Ascending aorta (tissue), 2 donors: ENCODE measurements at places on chromosomes 7 and 10. TPM values are rescaled to one million over a fixed set of nuclear protein-coding genes. Genes with fewer than 3 reads are reported as not detected.

The LRIT1 gene
- total RNA-seq: not detected

The STX1A gene
- 13.1 TPM for total RNA-seq

The PRF1 gene
- total RNA-seq: 6.2 TPM

The RBP3 gene
- not detected for total RNA-seq

The TFEC gene
- total RNA-seq: 1.3 TPM

The SPDYE6 gene
- not detected for total RNA-seq

The SSC4D gene
- total RNA-seq: not detected

DNA sequence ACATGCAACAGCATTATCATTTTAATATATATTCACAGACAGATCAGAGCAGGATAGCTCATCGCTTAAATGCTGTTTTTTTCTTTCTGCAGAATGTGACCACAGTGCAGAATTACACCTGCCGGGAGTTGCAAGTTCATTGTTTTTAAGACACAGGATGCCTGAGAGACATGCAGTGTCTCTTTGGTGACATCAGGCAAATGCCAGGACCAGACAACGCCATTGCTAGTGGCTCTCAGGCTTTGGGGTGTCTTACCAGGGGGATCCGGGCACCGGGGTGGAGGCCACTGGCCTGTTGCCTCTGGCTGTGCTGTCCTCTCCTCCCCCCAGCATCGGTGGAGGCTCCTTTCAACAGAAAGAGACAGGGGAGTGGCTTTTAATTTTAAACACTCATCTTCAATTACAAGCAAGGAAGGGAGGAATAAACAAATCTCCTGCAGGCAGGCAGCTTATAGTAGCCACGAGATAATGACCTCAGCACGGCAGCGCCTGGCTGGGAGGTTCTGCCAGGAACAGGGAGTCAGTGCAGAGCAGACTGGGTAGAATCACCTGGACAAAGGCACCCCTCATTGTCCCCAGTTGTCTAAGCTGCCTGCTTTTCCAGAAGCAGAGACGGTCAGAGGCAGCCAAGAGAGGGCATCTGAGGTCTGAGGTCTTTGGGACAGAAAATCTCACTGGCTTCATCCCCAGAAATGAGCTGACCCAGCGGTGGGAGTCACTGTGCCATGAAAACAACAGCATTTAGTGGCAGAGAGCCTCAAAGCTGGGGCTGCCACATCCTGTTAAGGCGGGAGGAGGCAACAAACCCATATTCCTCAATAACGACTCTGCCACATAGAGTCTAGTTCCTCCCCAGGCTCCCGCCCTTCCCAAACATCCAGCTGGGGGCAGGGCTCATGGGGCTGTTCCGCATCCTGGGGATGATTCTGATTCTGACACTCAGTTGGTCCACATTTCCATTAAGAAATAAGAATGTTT lies 148.4 kb downstream of the TCERG1L start:
- no peak for DNase-seq

DNA sequence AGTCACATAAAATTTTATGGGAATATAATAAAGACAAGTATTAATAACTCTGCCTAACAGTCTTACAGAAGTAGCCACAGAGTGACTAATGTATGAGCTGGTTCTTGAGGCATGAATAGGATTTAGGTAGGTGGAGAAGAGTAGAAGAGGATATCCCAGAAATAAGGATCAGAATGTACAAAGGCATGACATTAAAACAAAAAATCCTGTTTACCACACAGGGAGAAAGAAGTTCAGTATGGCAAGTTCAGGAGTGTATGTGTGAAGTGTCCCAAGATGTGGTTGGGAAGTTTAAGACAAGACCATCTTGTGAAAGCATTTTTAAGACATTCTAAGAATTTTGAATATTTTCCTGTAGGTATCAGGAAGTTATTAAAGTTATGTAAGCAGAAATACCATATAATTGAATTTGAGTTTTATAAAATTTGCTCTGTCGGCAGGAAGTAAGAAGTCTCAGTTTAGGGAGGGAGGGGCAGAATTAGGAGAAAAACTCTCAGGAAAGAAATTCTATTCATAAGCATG lies 64.7 kb upstream of the CAV2 start:
- DNase-seq: no peak

- no peak for DNase-seq
Observed at GRCh38 chr7:79982141-79982770, 152.4 kb upstream of the GNAI1 start.

DNA sequence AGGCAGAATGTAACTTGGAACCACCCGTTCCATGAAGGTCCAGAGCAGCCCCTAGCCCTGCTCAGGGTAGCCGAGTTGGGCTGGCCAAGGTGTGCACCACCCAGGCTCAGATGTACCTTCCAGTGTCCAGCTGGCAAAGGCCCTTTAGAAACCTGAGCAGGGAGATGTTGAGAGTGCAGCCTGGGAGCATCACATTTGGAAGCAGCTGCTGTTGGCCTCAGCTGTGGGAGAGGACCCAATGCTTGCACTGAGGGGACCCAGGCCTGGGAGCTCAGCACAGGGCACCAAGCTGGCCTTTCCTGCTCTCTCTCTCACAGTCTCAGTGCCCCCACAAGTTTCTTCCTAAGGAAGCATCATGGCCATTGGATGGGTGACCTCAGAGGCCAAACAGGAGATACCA lies 33.5 kb downstream of the ANXA8 start:
- DNase-seq: no peak

DNA sequence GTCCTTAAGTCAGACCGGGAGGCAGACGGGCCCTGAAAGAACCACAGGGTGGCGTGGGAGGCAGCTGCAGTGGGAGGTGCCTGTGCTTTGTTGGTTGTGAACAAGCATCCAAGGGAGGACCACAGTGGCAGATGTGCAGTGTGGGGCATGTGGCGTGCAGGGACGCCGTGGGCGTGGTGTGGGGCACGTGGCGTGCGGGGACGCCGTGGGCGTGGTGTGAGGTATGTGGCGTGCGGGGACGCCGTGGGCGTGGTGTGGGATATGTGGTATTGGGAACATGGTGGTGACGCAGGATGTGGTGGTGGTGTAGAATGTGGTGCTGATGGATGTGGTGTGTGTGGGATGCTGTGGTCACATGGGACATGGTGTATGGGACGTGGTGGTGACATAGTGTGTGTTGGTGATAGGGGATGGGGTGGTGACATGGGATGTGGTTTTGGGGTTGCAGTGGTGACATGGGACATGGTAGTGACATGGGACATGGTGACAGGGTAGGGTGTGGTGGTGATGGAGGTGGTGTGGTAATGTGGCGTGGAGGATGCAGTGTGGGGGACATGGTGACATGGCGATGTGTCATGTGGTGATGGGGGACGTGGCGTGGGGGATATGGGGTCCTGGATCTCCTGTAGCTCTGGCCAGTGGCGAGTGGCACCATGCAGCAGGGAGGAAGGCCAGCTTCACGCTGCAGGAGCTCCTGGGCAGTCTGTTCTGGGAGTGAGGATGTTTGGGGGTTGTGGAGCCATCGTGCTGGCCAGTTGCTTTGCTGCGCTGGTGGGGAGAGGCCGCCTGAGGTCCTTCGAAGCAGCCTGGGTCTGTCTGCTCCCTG lies 78.8 kb downstream of the INPP5A start:
- no peak for DNase-seq

DNA sequence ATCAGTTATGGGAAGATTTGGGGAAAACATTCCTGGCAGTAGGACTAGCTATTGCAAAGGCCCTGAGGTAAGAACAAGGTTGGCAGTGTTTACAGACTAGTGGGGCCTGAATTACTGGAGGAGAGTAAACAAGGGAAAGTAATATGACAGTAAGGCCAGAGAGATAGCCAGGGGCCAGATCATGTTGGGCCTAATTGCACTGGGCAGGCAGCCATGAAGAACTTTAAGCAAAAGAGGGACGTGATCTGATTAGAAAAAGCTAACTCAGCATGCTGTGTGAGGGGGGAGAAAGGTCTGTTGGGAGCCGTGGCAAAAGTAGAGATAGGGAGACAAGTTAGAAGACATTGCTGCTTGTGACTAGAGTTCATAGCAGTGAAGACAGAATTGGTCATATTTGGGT lies 9.2 kb downstream of the NUP42 start:
- DNase-seq: no peak

GRCh38 chr7:2668401-2668800 lies 19.6 kb upstream of the AMZ1 start:
- no peak for DNase-seq

DNA sequence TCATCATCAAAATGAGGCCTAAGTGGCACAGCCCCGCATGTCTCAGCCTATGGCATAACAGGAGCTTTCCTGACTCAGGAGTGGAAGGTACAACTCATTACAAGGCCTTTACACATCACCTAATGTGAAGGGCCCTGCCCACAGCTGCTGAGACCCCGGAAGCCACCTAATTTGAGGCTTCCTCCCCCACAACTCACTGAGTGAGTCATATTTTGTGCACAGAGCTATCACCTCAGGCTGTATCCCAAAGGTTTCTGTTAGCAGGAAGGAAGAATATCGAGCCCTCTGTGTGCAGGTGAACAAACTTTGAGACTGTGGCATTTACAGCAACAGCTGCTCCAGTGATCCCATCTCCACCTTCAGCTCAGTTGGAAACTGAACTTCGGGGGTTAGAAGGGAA lies 20.6 kb downstream of the HTR5A start:
- DNase-seq: no peak

- no peak for DNase-seq
Observed at GRCh38 chr7:27361522-27361921, 118.9 kb downstream of the EVX1 start.
